ENCODE measurements at places on chromosomes 5 and 9.
A peak's percentile ranks its signal among the peaks of the same experiment; 100 is the strongest.

GRCh38 chr5:157670662-157671591 is at the start of gene C5orf52:
TSS of gene C5orf52 (plus strand) at chr5:157671533. CDS start at chr5:157671615, 82 bp downstream.
- DNase-seq, result no peak

GRCh38 chr5:95861864-95862561 is 39.5 kb upstream of the GLRX start:
- DNase-seq, result no peak

GRCh38 chr5:151862811-151863472 is 61.7 kb downstream of the GLRA1 start:
- DNase-seq, result no peak

DNA sequence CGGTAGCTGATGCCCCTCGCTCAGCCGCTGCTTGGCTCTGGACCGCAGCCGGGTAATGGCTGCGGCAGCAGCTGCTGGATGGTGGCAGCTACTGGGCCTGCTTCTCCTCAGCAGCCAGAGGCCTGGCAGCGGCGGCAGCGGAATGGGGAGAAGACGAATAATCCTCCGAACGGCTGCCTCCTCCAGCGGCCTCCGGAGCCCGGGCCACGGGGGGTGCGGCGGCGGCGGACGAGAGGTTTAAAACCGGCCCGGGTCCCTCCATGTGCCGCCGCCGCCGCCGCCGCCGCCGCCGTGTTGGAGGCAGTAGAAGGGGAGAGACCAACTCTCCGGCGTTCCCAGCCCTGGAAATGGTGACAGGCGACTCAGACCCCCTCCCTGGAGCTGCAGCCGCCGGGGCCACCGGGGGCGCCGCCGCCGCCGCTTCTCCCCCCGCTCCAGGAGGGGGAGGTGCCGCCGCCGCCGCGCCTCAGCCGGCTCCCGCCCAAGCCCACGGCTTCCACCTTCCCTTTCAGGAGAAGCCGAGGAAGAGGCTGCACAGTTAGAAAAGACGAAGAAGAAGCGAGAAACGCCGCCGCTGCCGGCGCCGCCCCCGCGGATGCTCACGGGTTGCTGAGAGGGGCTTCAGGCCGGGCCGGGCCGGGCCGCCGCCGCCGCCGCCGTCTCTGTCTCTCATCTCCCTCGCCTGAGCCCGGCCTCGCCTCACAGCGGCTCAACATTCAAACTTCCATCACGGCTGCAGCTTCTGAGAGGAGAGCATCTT is 118.4 kb upstream of the PRSS3 start:
- DNase-seq, result peak; percentile 78

DNA sequence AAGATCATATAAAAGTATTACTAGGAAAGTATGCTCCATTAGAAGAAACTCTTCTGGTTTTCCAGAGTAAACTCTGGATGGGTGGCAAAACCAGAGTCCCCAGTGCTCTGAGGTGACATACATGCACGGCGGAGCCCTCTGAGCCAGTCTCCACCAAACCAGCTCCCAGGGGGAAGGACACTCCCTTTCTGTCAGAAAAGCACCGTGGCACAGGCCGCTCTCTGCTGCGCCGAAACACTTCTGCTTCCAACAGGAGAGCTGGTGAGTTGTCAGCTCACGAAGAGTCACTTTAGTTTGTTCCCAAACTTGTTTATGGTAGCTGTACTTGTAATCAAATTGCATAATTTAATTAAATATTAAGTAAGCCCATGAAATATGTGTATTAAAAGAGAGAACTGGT is 184.6 kb downstream of the CDK5RAP2 start:
- peak; percentile 47 for DNase-seq

Data from cardiac septum (tissue), 1 donor.